ENCODE measurements at places on chromosomes 2 and 18.

DNA sequence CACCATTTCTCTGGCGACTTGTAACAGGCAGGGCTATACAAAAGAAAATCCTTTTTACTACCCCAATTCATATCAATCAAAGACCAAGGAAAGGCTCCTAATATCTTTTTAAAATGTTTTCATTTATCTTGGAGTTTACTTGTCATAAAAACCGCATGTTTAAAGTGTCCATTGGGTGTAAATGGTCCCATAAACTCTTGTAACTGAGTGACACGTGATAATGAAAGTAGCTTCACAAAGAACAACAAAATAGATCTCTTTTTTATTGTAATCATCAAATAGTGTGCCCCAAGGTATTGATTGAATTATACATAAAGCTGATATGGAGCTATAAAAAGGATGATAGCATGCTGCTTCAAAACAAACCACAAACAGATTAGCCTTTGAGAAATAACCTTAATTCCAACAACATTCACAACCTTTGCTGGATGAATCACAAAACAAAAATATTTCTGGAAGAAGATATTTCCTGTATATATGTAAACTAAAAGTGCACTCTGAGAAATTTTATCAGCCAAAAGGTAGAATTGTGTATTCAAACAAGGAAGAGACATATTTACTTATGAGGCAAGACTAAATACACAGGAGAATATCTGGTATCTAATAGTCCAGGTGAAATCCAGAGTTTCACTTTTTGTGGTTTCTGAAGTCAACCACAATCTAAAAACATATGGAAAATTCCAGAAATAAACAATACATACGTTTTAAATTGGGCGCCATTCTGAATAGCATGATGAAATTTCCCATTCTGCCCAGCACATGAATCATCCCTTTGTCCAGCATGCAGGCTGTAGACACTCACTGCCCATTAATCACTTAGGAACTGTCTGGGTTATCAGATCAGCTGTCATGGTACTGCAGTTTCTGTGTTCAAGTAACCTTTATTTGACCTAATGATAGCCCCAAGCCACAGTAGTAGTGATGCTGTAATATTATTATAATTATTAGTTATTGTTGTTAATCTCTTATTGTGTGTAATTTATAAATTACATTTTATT, 237.5 kb downstream of the PIK3C3 start:
- no peak for DNase-seq

DNA sequence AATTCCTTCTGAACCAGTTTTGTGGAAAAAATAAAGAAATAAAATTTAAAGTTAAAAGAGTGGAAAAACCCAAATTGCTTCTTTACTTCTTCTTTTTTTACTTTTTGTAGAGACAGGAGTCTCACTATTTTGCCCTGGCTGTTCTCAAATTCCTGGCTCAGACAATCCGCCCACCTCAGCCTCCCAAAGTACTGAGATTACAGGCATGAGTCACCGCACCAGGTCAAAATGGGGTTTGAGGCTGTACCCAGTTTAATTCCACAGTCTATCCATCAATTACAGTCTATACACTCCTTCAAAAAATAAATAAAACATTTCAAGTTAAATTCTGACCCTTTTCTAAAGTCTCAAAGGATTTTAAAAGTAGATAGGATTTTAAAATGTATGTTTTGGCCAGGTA, 120.3 kb downstream of the FAM161A start:
- DNase-seq: no peak

DNA sequence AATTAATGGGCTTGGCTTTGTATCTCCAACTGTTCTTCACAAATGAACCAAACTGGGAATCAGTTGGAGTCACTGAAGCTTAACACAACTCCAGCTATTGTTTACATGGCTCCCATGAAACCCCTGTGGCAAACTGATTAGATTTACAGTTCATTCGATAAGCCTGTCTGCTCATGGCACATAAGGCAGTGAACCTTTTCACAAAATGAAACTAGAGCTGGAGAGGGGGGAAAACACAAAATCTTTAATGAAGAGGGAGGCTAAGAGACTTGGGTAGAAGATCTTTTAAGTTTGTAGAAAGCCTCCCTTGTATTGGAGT, 11.6 kb upstream of the ITGA6 start:
- DNase-seq: no peak

DNA sequence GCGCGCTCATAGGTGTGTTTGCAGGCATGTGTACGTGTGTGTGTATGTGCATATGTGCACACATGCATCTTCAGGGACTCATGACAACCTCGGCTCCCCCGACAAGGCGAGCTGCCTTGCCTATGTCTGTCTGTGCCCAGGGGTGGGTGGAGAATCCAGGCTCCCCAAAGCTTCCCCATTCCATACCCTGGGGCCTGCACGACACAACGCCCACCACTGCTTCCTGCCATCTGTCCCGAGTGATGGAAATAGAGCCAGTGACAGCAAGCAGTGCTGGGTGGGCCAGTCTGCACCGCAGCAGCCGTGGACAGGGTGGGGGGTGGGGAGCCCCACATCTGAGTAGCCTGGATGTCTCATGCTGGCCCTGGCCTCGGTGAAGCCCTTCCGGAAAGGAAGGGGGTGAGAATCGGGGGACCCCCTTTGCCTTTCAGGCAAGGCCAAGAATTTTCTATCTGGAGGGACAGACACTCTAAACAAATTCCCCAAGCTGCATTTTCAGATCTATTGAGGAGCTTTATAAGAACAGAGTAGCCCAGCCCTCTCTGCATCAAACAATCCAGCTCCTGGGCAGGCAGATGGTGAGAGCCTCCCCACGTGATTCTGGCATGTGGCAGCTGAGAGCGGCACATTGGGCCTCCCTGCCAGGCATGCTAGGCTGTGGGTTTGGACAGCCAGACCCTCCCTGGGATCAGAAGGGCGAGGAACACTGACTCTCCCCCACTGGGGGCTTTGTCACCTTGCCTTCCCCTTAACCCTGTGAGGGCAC, 4.9 kb downstream of the KCNIP3 start:
- no peak for DNase-seq

GRCh38 chr2:225274751-225275150, 124.8 kb upstream of the NYAP2 start:
- DNase-seq: no peak

DNA sequence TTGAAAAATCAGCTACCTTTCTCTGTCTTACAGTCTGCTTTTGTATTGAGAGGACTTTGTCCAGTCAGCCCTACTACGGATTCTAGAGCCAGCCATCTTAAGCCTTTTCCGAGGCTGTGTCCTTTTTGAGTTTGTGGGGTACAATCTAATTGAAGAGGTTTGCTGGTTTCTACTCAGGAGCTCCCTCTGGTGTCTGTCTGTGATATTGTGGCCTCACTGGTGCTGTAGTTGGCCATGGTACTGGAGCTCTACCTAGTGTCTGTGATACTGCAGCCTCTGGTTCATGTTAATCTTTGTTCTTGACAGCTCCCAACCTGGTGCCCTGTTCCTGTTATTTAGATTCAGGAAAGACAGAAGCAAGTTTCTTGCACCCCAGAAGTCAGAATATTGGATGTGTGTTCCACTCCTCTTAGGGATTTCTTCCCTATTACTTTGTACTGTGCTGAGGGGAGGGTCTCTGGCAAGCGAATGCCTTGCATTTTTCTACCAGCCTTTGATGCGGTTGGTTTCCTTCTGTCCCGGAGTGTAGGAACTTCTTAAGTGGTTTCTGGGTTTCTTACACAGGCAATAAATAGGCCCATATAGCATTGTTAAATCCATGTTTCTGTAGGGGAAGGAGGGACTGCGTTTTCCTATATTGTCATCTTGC, 78.5 kb downstream of the ACSL3 start:
- DNase-seq: peak; percentile 14

- DNase-seq: no peak
Measured at GRCh38 chr2:26666671-26667070, 25.5 kb upstream of the CIB4 start.

- DNase-seq: no peak
Measured at GRCh38 chr2:45591073-45591472, 20.0 kb downstream of the SRBD1 start.

GRCh38 chr2:100141906-100142305, 484 bp downstream of the AFF3 start:
- DNase-seq: no peak

DNA sequence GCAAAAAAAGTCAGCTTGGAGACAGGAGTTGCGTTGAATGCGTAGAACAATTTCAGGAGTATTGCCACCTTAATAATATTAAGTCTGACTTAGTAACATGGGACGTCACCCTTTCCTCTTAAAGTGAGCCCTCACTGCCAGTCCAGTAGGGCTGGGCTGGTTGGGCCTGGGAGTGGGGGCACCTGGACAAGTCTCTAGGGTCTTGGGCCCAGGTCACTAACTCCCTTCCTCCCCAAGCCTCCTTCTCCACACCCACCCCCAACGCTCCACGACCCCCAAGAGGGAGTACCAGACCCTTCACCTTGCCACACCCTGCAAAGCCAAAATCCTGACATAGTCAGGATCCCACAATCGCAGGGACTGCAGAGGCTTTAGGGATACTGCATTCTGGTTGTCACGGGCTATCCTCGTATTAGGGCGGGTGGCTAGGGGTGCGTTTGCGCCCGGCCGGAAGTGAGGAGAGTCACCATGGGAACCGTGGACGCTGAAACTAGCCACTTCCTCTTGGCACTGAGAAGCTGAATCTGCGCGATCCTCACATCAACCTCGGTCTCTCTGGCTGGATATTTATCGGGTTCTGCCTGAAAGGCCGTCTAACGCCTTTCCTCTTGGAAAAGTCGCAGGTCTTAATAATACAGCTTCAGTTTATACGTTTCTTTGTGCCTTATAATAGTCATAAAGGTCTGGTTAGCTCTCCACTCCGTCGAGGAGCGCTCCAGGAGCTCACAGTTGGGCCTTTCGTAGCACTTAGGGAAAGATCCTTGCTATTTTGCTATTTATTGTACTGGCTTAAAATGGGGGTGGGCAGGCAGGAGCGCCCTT, 10.3 kb upstream of the CXXC1 start:
- peak; percentile 38 for DNase-seq

GRCh38 chr2:198178766-198179165, 374.4 kb downstream of the PLCL1 start:
- no peak for DNase-seq

- DNase-seq: no peak
Measured at GRCh38 chr2:44335806-44336538, 25.3 kb downstream of the PREPL start.

- DNase-seq: no peak
Measured at GRCh38 chr2:53544871-53545558, 222.6 kb upstream of the CHAC2 start.

GRCh38 chr2:19532547-19533196, 174.2 kb upstream of the OSR1 start:
- no peak for DNase-seq

DNA sequence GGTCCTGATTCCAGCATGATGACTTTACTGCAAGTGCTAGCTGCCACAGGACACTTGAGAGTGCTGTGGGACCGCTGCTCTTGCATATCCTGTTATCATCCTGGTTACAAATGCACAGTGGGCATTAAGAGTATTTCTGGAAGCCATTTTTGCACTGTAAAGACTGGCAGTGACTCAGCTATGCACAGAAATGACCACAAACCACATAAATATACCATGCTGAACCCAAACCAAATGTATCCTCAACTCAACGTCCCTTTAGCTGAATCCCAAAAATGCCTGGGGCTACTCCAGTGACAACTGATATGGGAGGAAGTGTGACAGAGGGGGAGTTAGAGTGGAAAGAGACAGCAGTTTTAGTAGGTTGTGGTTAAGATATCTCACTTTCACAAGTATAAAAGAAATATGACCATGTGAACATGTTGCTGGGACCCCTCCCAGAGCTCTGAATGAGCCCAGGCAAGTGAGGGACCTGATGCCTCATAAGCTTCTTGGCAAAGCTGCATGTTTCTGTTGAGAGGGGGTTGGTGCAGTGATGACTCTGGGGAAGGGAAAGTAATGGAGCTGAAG, 37.3 kb downstream of the RHBDD1 start:
- DNase-seq: no peak

GRCh38 chr2:98175811-98176210, 88.8 kb downstream of the VWA3B start:
- DNase-seq: no peak

DNA sequence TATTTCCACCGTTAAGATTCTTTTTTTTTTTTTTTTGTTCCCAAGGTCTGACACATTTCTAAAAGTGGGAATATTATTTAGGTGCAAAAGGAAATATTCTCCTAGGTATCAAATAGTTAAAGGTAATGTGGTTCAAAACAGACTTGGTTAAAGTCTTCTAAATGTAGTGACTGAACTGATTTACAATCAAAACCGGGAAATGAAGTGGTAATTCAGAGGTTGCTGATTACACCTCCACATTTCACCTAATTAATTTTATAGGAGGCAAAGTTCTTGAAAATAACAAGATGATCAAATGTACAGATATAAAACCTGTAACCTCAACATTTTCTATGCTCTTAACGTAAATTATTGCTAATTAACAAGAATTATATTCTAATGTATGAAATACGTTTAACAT, 5.1 kb downstream of the BCL11A start:
- no peak for DNase-seq

DNA sequence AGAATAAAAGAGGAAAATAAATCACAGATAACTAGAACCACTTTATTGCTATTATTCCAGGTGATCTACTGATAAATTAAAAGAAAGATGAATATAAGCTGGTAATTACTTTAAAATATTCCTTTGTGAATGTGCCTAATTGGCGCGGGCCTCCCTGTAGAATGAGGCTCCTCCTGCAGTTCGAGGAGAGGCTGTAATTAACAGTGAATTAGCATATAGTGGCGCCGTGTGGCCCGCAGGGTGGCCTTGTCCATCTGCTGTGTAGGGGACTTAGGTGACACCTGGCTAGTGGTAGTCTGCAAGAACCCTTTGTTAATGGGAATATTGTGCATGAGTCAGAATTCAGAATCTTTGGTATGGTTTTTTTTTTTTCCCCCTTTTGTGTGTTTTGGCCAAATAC, 119.8 kb downstream of the AGAP1 start:
- no peak for DNase-seq

GRCh38 chr2:105439141-105439540, 40.3 kb upstream of the FHL2 start:
- DNase-seq: no peak

DNA sequence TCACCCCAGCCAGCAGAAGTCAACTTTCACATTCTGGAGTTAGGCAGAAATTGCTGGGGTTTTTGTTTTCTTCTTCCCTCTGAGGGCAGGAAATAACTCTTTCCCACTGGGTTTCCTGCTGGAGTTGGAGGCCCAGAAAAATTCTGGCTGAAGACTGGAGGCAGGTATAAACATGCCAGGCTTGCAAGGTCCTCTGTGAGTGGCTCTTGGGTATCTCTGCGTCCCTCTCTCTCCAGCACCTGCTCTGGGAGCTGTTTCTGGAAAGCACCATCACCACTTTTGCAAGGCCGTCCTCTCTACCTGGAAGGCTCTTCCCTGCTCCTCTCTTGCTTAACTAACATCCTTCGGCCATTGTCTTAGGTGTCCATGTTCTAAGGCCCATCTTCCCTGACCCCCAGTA, 91.0 kb downstream of the MCFD2 start:
- DNase-seq: no peak

Data from stimulated activated CD8-positive, alpha-beta memory T cell treated with anti-CD3 and anti-CD28 coated beads, Interleukin-15, amount 100 ng/mL, for 1 hour (primary cell).